ENCODE measurements at places on chromosomes 13 and 19.

- DNase-seq = no peak
These were observed 145.8 kb downstream of the KCNRG start for GRCh38 chr13:50161052-50161451.

DNA sequence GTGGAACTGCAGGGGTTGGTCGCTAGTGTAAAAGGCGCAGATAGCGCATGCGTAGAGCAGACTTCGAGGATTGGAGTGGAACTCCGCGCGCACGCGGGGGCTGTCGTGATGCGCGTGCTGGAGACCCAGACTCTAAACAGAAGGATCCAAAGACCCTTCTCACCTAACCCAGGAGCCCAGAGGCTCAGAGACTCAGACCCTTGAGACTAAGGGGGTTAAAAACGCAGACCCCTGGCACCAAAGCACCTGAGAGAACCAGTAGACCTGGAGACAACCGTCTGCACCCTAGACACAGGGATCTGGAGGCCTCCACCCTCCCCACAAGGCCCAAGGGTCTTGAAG, 567 bp upstream of the CTU1 start:
- DNase-seq = no peak

GRCh38 chr13:39509616-39510315, 93.2 kb downstream of the LHFPL6 start:
- DNase-seq = no peak

GRCh38 chr13:23824371-23824770, 64.8 kb downstream of the MIPEP start:
- DNase-seq = no peak

DNA sequence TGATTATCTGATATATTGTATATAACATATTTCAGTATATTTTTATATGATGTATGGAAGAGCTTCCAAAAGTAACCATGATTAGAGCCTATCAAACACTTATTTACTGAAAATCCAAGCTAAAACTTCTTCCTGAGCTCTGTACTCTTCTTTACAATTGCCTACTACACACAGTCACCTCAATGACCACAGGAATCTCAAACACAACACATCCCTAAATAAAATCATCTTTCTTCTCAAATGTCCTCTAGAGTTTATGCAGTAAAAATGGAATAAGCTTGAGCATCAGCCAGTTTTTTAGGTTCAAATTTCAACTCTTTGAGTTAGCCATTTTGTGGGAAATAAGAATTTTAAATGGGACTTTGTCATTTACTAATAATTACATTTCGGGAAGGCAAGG, 102.6 kb upstream of the FNDC3A start:
- no peak for DNase-seq

- DNase-seq = no peak
These were observed 1347.3 kb downstream of the PCDH9 start for GRCh38 chr13:65882810-65883209.

- DNase-seq = no peak
These were observed 40.8 kb upstream of the F7 start for GRCh38 chr13:113064534-113065405.

DNA sequence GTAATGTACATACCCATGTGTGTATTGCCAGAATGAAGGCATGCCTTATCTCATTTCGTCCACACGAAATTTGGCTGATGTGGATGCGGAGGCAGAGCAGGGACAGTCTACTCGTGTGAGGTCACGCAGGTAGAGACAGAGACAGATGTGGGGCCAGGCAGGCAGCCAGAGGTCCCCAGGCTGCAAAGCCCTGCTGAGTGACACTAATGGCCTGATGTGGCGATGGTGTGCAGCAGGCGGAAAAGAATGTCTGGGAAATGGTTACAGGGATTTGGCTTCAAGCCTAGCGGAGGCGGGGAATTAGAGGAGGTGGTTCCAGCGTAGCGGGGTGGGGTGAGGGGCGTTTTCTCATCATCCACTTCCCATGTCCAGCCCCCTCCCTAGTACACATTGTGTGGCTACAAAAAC, 4.2 kb upstream of the IZUMO2 start:
- DNase-seq = no peak

- DNase-seq = no peak
These were observed 43.1 kb downstream of the PDS5B start for GRCh38 chr13:32629313-32629712.

DNA sequence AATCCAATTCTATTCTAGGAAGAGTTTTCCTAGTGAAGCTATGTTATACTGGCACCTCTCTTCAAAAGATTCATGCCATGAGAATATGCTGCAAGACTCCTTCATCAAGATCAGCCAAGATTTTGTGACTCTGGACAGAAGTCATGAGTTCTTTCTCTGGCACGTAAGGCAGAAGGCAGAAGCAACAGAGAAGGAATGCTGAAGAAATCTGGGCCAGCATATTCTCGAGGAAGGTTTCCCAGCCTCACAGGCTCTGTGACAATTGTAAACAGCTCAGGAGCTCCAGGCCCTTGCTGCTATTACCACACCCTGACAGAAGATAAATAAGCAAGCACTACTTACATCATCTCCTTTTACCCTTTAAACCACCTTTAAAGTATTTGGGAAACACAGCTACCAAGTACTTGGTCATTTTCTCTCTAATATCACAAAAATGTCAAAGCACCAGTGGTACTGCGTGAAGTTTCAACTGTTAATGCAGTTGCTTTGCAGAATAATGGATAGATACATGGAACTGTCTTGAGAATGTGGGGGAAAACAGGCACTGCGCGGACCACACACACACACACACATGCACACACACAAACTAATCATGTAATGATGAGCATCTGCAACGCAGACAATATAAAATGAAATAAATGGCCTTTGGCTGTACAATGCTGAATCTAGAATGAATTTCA, 55.4 kb downstream of the INTS6 start:
- no peak for DNase-seq

- DNase-seq = no peak
These were observed 75.4 kb upstream of the GPR183 start for GRCh38 chr13:99382428-99383133.

GRCh38 chr19:799076-799881, 2.0 kb downstream of the PTBP1 start:
- no peak for DNase-seq

GRCh38 chr13:62643799-62644524, 1228.3 kb upstream of the PCDH20 start:
- no peak for DNase-seq

DNA sequence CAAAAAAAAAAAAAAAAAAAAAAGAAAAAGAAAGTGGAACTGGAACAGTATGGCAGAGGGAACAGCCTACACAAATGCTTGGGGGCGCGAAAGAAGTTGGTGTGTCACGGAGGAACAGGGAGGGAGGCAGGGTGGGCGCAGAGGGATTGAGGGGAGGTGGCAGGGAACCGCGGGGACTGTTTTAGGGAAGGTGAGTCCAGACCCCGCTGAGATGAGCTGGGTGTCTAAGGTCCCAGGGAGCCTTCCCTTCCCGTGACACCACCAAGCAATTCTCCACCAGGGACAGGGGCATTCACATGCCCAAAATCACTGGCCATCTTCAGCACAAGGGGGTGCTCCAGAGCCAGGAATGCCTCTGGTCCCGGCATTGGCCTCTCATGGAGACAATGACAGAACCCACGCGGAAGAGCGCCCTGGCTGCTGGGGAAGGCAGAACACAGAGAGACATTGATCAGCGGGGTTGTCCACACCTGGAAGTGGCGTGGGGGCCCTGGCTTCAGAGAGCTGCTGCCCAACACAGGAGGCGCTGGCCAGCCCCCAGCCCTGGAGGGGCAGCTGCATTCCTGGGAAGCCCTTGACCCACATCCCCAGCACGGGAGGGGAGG, 6.9 kb downstream of the PEAK3 start:
- no peak for DNase-seq

DNA sequence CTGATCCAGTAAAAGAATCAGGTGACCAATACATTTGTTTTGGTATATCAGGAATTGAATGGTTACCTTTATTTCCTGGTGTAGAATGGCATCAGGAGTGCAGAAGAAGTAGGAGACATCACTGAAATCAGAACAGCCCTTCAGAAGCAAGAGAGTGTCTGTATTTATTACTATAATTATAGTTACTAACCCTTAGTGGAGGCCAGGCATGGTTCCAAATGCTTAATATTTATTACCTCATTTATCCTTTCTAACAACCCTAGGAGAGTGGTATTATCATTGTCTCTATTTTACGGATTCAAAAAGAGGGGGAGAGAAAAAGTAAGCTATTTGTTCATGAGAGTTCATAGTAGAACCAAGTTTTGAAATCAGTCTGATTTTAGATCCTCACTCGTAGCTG, 1292.9 kb downstream of the PCDH9 start:
- peak; percentile 72 for DNase-seq

DNA sequence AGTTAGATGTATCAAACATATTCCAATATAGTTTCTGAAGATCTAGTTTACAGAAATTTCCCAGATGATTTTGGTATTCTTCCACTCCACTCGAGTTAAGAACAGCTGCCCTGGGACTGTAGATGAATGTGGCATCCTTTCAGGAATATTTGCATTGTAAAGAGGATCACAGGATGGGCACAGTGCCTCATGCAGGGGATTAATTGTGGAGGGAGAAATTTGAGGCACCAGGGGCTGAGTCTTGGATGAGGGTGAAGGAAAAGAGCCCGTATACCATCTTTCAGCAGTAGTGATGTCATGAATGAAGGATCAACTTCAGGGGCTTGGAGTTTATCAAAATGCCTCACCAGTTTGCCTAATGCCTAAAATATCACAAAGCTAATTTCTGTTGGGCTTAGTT, 4.0 kb upstream of the PDS5B start:
- no peak for DNase-seq

- DNase-seq = no peak
These were observed 1.4 kb upstream of the CERS1 start for GRCh38 chr19:18897094-18898029.

- no peak for DNase-seq
These were observed 1.9 kb downstream of the LDLR start for GRCh38 chr19:11090997-11091702.

- no peak for DNase-seq
These were observed 65.9 kb upstream of the MCF2L start for GRCh38 chr13:112903071-112903577.

- no peak for DNase-seq
These were observed 2412.4 kb downstream of the PCDH9 start for GRCh38 chr13:64817691-64818090.

DNA sequence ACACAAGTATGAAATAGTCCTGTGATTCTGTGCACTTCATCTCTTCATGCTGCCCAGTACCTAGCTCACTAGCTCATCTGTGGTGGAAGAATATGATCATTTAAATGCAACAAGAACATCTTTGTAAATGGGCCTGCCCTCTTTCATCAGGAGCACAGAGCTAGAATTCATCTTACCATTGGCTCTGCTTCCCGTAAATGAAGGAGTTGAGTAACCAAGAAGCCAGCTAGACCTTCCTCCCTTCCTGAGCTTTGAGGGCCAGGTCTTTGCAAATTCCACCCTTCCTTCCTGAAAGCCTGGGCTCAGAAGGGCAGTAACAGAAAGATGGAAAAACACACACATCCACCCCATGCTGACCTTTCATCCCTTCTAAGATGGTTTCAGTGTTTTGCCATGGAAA, 82.0 kb downstream of the FRY start:
- no peak for DNase-seq

- DNase-seq = no peak
These were observed 31.8 kb upstream of the CBY2 start for GRCh38 chr13:45670189-45670885.

DNA sequence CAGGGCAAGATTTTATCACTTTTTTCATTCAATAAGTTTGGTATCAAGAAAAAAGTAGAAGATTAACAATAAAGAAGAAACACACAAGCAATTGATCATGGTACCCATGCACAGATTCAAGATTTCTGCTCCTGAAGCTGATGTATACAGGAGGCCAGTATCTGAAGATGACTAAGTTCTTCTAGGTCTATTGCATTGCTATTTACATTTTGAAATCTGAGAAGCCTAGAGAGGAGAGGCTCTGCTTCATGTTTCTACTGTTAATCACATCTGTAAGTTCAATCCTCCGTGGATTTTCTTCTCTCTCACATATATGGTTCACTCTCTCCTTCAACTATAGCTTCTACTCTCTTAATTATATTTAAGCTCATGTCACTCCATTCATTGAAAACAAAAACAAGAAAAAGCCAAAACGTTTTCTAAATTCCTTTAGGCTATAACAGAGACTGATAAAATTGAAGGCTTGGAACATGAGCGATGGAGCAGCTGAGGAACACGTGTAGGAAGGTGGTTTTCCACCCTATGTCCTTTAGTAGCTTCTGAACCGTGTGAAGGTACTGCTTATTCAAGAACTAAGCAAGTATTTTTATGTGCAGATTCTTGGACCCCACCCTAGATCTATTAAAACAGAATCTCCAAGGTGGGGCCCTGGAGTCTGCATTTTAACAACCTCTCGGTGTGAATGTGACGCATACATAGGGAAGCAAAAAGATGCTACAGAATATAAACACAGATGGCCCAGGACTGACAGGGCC, 198.2 kb downstream of the EFNB2 start:
- no peak for DNase-seq

DNA sequence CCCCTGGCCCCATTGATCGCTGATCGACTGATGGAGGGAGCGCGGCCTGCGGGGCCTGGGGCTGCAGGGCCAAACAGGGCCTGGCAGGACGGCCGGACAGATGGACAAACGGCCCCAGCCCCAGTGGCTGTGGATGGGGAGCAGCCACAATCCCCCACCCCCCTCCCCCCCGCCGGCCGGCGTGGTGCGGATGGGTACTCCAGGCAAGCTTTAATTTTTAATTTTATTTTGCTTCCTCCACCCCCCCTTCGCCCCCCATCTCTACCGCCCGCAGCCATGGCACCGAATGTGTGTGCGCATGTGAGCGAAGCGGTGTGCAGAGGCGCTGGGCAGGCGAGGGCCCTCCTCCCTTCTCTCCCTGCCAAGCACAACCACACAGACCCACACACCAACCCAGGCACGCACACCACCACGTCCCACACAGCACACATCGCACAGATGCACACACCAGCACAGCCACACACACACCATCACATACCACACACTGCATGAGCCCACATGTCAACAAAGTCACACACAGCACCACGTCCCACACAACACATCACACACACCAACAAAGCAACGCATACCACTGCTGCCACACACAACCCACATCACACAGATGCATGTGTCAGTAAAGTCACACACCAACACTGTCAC, 12.4 kb downstream of the ERFL start:
- no peak for DNase-seq

DNA sequence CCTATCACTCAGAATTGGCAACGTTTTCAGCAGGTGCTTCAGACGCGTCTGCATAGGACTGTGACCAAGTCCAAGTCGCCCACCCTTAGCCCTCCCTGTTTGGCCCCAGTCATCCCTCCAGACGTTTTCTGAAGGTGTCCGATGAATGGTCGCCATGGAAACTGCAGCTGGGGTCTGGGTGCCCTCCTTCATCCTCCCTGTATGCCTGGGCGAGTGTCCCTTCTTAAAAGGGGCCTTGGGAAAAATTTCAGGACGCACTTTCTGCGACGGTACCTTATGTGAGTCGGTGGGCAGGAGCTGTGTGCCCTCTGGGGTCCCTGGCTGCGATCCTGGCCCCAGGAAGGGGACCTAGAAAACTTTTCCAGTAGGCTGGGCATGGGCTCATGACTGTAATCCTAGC, 25.1 kb downstream of the MAN2B1 start:
- DNase-seq = no peak
